ENCODE measurements at places on chromosomes 12 and 14.
A peak's percentile ranks its signal among the peaks of the same experiment; 100 is the strongest.

GRCh38 chr12:122981036-122981471 is 573 bp downstream of the ARL6IP4 start:
- DNase-seq = peak; percentile 31

DNA sequence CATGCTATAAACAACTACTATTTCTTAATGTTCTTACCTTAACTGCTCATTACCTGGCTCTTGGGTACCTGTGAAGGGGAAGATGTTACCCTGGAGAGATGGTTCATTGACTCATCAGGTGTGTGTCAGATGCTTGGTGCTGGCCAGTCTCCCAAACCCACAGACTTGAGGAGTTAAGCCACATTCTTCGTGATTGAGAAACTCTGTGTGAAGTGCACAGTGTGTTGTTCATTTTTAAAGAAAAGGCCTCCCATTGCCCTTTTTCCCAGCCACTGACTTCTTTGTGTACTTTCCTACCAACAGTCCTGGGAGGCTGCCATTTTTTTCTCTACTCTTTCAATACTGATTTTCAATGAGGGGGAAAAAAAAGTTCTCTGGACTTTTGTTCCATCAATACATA is 3.2 kb downstream of the MGST1 start:
- no peak for DNase-seq

GRCh38 chr12:118528625-118529024 is 152.3 kb downstream of the SUDS3 start:
- no peak for DNase-seq

DNA sequence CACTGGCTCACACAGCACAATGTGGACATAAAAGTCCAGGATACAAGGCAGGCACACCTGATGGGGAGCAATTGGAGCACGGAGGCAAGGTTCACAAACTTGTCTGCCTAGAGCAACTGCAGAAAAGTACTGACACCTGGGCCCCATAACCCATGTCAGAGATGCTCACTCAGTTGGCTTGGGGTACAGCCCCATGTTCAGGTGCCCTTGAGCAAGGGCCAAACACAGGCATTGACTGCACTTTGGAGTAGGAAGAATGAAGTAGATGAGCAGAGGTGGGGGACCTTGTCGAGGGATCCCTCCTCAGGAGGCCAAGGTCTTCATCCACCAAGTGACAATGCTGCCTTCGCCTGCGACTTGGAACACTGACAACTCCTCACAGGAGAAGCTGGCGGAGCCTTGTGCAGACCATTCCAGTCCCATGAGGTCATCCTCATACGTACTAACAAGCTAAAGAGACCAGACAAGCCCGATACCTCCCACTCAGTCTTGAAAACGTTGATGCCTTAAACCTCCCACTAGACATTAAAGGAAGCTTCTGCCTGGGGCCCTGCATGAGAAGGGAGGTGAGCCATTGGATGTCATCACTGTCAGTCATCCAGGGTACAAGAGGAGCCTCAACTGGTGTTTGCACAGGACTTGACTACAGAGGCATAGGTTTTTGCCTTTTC is 42.5 kb upstream of the C14orf180 start:
- DNase-seq = peak; percentile 80

- no peak for DNase-seq
These were observed 17.4 kb upstream of the SALL2 start for GRCh38 chr14:21543521-21543960.

- no peak for DNase-seq
These were observed 23.5 kb downstream of the OTUB2 start for GRCh38 chr14:94049625-94050023.

DNA sequence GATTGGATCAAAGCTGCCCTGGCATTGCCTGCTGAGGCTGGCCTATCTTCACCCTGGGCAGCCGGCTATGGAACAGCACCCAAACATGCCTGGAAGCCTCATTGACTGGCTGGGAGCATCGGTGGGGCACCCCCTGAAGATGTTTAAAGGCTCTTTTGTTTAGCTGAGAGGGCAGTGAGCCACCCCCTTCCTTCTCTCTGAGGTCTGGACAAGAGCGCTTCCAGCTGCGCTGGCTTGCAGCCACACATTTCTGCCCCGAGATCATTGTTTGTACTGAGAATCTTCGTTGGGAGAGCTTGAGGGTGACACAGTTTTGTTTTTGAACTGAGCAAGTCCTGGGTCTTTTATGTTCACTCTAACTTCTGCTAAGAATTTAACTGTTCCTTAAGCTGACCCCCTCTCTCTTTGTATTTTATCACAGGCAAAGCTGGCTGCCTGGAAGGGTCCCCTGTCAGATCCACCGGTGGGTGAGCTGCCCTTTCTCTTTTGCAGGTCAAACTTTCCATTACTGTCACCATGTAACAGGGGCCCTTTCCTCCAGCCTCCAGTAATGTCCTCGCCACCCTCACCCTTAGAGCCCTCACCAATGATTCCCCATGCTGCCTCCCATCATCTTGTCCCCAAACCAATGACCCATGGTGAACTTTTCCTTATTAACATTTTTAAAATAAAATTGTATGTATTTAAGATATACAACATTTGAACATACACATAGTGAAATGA is 212.2 kb downstream of the KIF26A start:
- DNase-seq = peak; percentile 67

DNA sequence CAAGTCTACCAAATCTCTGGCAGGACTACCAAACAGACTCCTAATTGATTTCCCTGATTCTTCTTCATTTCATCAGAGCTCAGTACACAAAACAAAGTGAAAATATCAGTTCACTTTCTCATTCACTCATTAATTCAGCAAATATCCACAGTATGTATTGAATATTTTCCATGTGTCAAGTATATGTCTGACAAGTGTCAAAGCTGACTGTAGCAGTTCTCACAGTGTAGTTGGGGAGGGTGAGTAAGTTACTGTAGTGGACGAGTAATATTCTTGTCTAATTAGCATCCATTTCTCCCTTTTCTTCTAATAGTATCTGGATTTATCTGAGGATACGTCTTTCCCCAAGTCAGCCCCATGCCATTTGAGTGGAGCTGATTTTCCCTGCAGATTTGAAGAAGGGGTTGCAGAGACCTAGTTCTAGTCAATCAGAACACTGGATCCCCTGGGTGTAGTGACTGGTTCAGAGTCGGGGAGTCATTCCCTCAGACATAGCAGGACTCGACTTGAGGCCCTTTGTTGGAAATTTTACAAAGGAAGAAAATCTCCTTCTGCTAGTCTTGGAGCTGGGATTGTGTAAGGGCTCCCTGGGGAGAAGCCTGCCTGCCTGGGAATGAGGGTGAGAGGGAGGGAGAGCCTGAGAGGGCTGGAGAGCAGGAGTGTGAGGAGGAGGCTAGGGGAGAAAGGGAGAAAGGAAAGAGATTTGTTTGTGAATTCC is 51.4 kb downstream of the GRIP1 start:
- no peak for DNase-seq

DNA sequence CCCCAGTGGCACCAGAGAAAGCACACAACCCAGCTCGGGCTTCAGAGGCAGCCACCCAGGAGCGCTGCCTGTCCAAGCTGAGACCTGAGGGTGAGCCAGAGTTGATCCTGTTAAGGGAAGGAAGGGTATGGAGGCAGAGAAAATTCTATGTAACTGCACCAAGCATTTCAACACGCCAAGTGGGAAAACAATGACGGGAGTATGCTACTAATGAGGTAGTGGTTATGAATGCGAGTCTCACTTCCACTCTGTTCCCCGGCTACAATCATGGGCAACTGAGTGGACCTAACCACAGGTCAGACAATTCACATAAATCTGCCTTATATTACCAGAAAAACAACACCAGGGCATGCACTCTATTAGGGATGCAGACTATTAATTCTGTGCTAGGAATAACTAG is 9.9 kb downstream of the ATG14 start:
- no peak for DNase-seq

- DNase-seq = no peak
These were observed 193.1 kb upstream of the FSCB start for GRCh38 chr14:44700184-44700583.

- no peak for DNase-seq
These were observed 7.4 kb downstream of the FOXN4 start for GRCh38 chr12:109301643-109302168.

GRCh38 chr12:22160396-22161003 is 114.5 kb downstream of the CMAS start:
- DNase-seq = no peak

GRCh38 chr12:72282721-72283120 is 10.6 kb downstream of the TRHDE start:
- no peak for DNase-seq

DNA sequence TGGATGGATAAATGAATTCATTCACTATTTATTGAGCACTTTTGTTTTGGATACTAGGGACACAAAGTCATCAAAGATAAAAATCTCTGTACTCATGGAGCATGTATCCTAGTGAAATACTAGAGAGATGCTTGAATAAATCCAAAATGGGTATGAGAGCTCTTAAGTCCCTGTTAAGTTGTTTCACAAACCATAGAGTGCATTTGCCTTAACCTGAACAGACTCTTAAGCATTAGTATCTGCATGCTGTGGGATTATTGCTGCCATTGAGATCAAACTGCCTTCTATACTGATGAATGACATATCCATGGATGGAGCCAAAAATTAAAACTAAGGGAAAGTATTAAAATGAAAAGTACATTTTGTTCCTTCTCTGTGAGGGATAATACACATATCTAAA is 206.5 kb upstream of the KRR1 start:
- DNase-seq = no peak

DNA sequence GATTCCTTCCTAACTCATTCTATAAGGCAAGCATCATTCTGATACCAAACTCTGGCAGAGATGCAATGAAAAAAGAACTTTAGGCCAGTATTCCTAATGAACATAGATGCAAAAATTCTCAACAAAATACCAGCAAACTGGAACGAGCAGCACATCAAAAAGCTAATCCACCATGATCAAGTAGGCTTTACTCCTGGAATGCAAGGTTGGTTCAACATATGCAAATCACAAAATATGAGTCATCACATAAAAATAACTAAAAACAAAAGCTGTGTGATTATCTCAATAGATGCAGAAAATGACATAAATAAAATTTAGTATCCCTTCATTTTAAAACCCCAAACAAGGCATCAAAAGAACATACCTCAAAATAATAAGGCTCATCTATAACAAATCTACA is 98.9 kb downstream of the ACSS3 start:
- no peak for DNase-seq

- no peak for DNase-seq
These were observed 56.8 kb downstream of the SPPL3 start for GRCh38 chr12:120847392-120847791.

GRCh38 chr12:67822826-67823225 is 166.4 kb upstream of the IFNG-AS1 start:
- DNase-seq = no peak
